Stimulated activated naive CD4-positive, alpha-beta T cell treated with Interleukin-2 at 50 U/mL for 16 hours (primary cell): ENCODE measurements at places on chromosomes 4 and X.

DNA sequence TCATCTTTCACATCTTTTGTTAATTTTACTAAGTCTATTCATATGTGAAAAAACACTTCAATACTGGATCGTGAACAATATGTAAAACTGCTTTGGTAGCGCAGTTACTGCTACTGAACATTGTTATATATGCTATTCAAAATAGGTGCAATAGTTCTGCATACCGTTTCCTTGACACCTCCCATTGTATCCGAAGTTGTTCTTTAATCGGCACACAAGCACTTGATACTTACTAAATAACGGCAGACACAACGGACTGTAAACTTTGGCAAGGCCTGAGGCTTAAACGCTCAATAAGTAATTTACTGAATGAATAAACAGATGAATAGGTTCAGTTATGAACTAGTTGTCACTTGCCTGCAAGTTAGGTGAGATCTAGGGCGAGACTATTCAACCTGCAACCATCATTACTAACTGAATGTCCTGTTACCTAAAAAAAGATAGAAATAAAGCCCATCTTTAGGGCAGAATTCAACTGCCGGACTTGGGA lies 620 bp downstream of the ANAPC10 start:
- DNase-seq, result no peak

GRCh38 chr4:20126906-20127305 lies 124.8 kb upstream of the SLIT2 start:
- DNase-seq, result no peak

DNA sequence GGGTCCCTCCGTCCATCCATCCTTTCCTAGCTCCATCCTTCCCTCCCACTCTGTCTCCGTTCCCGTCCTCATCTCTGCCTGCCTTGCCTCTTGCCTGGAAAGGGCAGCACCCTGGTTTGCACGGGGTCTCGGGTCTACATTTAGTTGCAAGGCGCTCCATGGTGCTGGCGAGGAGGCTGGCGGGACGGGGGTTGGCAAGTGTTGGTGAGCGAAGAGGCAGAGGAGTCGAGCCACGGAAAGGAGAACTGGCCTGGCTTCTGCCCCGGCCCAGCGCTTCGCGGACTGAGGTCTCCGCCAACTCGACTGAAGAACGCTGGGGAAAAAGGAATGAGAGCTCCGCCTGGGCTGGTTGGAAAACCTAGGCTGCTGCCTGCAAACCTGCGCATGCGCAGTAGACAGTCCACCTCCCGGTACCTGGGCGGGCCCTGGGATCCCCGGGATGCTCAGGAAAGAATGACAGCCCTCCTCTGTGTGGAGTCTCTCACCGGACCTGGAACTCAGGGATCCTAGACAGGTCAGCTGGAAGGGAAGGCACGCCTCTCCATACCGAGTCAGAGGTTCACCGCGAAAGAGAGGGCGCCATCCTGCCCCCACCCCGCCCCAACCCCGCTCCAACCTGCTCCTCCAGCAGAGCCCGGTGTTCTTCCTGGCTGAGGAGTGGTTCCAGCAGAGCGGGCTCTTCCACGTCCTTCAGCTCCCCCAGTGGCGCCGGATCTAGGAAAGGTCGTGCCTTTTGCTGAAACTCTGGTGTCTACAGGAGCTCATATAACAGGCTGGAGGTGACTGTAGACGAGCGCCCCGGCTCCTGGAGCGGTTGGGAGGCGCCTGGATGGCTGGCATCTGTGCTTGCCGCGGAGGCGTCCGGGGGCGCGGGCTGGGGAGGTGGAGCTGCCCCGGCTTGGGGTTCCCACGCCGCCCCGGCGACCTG lies 6.0 kb downstream of the FRG2 start:
- DNase-seq, result no peak

- DNase-seq, result no peak
Observed at GRCh38 chr4:127732623-127733328, 2.6 kb downstream of the SLC25A31 start.

DNA sequence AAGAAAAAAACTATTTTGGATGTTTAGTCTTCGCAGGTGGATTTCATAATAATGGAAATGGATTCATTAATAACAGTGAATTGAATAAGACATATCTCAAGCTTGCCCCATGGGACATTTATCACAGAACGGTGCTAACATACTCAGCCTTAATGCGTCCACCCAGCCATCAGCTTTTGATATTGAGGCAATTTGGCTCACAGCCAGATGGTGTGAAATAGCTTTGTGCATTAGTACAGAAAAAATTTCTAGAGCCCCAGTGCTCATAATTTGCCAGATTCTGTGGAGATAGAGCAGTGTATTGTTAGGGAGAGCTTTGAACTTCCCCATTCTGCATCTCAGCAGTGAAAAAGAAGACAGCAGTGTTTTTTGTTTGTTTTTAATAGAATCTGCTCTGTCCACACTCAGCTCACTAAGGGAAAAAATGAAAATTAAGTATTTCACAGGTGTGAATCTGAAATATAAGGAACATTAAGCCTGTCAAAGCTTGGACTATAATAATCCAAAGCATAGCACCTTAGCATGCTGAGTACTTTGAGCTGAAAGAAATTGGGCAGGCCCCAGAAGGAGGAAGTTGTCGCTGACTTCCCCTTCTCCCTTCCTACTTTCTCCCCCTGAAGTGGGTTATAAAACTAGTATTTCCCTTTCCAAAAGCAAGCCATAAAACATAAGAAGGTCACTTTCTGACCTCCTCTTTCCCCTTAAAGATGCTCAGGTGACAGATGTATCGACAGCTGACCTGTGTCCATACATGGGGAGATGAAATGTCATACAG lies 295.8 kb downstream of the MAGEB5 start:
- DNase-seq, result no peak

DNA sequence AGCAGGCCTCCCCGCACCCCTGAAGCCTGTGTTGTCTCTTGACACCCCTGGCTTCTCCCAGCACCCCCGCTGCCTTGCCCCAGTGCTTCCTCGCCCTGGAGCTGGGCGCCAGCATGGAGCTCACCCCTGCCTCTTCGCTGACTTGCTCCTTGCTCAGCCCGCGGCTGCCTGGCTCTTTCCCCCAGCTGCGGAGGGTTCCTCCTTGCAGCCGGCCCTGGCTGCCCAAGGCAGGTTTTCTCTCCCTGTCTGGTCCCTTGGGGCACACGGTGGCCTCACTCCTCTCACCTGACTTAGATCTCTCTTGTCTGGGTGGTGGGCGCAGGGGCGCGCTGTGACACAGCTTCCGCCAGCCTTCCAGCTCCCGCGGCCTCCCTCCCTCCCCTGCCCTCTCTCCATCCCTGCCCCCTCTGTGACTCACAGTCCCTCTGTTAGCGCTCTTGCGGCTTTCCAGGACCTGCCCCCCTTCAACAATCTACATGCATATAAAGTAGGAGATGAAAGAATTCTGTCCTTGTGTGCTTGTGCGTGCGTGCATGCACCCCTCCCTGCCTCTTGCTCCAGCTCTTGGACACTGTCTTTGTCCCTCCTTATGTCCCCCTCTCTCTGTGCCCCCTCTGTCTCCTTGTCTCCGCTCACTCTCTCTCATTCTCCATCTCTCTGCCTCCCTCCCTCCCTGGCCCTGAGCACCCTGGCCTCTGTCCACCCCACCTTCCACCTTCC lies 2.2 kb downstream of the PLXNB3 start:
- peak; percentile 21 for DNase-seq

DNA sequence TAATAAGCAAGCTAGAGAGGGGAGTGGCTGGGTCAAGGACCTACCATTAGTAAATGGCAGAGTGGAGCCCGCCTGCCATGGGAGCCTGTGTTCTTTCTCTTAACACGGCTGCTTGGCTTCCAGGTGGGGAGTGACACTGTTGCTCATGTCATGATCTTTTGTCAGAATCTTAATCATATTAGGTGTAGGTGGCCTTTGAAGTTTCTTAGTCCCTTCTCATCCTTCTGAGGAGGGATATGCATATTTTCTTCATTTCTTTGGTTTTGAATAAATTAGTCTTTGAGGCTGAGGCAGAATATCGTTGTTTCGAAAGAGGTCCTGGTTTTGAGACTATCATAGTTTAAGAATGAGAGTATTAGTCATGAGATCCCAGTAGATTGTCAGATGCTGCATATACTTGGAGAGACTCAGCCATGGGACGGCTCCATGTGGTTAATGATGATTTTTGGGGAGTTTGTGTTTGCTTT lies 28.9 kb downstream of the SNX25 start:
- DNase-seq, result no peak

- no peak for DNase-seq
Observed at GRCh38 chr4:151324124-151324751, 1.2 kb downstream of the SH3D19 start.

DNA sequence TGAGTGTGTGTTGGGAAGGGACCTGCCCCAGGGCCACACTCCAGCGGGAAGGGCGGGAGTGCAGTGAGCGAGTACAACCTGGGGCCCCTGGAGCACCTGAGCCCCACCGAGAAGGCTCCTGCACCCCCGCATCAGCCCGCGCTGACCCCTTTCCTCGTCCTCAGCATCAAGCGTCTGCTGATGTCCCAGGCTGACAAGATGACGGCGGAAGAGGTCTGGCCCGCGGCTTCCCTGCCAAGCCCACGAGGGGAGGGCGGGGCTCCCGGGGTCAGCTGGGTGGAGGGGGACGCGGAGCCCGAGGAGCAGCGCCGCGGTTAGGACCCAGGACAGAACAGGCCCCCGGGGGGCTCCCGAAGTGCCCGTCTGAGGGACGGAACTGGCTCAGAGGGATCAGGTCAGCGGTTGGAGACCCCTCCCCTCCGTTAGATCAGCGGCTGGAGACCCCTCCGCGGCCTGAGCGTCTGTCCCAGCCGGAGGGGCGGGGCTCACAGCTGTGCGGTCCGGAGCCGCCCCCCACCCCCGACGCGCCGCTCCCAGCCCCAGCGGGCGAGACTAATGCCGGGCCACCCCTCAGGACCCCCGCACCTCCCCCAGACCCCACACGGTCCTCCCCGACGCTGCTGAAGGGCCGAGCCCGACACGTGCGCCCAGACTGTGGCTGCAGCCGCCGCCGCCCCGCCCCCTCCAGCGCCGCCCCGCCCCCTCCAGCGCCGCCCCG lies 6.7 kb downstream of the MYL5 start:
- peak; percentile 47 for DNase-seq

- DNase-seq, result no peak
Observed at GRCh38 chr4:38130884-38131283, 170.7 kb downstream of the PTTG2 start.

DNA sequence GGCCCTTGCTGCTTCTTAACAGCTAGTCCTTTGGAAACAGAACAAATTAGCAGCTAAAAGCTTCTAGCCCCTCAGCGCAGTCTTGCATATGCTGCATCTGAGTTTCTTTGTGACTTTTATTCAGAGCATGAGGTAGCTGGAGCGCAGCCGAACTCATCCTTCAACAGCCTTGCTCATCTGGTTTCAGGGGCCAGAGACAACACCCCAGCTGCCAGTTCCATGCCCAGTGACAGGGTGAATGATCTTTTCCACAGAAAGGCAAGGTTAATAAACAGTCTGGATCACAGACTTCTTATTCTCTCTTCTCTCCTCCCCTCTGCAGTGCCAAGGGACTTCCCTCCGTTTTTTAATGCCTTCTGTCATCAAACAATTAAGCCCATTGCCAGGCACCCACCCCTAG lies 216.6 kb upstream of the INTU start:
- DNase-seq, result no peak

GRCh38 chr4:138647433-138647832 lies 368.1 kb upstream of the NOCT start:
- no peak for DNase-seq

DNA sequence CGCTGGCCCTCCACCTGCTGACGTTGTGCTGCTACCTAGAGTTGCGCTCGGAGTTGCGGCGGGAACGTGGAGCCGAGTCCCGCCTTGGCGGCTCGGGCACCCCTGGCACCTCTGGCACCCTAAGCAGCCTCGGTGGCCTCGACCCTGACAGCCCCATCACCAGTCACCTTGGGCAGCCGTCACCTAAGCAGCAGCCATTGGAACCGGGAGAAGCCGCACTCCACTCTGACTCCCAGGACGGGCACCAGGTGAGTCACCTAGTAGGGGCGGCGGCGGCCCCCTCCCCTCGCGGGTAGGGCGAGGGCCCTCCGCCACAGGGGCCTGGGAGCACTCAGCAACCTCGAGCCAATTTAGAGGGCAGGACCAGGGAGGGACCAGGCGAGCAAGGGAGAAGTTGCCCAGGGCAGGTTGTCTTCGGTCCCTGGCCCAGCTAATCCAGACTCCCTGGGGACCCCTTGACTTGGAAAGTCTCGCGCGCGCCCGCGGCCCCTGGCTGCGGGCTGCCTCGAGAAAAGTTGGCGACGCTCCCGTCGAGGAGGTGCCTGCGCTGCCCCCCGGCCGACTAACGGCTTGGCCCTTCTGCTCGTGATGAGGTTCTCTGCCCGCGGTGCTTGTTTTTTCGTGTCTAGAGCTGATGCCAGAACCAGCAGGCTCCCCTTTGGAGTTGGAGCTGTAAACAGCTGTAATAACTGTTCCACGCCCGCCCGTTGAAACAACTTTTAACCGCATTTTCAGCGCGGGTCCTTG lies 717 bp downstream of the EDA start:
- DNase-seq, result no peak

- no peak for DNase-seq
Observed at GRCh38 chr4:22875587-22876257, 183.0 kb downstream of the GBA3 start.
